ENCODE measurements at places on chromosomes 4 and X.

DNA sequence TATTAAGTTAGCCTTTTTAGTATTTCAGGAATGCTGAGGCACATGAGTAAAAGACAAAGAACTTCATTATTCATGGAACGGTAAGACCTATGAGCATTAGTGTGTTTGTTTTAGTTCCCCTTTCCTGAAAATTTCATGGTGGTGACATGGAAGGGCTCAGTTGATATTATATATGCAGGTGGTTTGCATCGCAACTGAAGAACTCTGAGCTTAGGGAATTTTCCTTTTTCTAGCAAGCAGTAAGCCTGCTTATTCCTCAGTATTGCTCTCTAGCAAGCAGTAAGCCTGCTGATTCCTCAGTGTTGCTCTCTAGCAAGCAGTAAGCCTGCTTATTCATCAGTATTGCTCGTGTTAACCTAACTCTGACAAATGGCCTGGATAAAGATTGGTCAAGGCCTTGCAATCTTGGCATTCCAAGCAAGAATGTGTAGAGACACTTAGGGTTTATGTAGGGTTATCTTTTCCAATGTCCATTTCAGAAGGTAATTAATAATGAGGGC lies 37.7 kb upstream of the MAGEB18 start:
- DNase-seq, result no peak

GRCh38 chr4:102819588-102820365 lies 7.6 kb downstream of the UBE2D3 start:
- no peak for DNase-seq

DNA sequence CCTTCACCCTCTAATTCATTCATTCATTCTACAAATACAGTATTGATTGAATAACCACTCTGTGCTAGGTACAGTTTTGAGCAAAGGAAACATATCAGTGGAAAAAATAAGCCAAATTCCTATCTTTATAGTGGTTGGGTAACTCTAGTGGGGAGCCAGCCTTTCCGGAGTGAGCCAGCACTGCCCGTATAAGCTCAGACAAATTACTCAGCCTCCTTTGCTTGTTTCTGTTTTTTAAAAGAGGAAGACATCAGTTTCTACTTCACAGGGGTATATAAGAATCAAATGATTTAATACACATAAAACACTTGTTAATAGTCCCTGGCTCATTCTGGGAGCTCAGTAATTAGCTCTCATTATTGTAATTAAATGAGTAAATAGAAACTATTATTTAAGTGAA lies 238.2 kb upstream of the MAD2L1 start:
- DNase-seq, result no peak

- DNase-seq, result no peak
These were observed 1.4 kb upstream of the ZNF185 start for GRCh38 chrX:152896450-152896849.

GRCh38 chr4:1215141-1216075 lies 33.5 kb downstream of the CTBP1 start:
- DNase-seq, result no peak

GRCh38 chrX:18041656-18042055 lies 179.0 kb downstream of the BEND2 start:
- no peak for DNase-seq

DNA sequence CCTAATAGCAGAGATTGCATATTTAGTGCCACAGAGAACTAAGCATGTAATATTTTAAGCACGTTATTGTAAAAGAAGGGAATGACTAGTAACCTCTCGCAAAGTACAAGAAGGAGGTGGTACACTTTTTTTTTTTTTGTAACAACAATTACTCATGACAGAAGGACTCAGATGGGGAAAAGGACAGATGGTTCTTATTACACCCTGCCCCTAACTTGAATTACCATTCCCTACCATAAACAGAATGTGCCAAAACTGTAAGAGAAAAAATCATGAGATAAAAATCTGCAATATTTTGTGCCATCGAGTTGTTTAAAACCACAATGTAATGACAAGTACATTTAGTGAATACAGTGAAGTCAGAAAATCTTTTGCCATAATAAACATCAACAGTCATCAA lies 33.0 kb upstream of the RAPGEF2 start:
- peak; percentile 92 for DNase-seq

GRCh38 chr4:849478-850175 lies 23.7 kb upstream of the CPLX1 start:
- DNase-seq, result no peak

DNA sequence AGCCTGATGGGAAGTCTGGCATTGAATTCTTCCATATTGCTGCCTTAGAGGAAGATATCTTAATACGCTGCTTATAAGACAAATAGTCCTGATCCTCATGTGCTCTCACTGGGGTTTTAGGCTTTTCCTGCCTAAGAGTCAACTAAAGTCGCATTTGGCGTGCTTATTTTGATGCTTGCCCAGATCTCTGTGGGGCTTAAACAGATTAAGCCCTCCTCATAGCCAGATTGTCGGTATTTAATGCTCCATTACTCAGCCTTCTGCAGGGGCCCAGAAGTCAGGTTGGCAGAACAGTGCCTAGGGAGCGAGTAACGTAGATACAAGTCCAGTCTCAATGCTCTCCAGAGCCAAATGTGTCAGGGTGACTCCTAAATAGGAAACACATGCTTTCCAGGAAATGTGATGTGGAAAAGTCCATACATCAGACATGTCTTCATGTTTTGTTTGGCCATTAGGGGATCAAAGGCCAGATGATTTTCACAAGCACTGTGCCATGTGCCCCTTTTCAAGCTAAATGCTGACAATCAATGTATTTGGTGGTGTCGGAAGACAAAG lies 262.8 kb downstream of the PRDM5 start:
- no peak for DNase-seq

DNA sequence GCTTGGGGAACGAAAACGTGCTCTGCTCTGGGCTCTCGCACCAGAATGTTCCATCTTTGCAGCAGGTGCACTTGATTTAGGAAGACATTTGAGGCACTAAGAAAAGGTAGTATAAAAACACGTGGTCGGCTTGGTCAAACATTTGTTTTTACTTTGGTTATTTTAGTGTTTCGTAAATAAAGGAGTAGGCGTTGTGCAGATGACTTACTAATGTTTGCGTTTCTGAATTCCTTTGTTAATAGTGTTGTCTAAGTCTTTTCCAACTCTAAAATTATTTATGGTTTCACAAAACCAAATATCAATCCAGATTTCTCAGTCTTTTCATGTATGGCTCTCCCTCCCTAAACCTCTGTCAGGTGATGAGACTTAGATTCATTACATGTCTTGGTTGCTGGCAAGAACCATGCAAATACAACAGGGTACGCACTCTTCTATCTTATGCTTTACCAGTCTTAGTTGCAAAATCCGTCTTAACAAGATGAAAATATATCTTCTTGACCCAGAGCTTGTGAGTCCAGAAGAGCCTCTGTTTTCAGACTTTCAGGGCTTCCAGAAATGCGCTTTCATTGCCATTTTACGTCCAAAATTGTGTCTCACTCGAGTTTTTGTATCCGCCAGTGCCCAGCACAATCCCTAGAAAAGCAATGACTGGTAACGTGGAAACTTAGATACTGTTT lies 686 bp downstream of the MTHFD2L start:
- peak; percentile 10 for DNase-seq

DNA sequence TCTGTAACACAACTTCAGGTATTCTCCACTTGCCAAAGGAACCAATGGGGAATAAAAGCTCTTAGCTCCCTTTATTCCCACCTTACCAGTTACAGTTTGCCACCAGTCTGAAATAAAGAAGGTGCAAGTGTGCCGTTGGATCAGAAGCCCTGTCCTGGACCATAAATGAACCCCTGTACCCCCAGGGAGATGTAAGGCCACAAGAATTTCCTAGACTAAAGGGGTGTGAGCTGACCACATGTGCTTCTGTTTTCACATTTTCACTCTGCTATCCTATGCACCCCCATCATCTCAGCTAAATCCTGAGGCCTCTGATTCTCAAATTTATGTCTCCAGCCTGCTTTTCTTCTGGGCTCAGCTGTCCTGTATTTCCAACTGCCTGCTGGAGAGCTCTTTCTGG lies 221.2 kb downstream of the SPRY1 start:
- no peak for DNase-seq

DNA sequence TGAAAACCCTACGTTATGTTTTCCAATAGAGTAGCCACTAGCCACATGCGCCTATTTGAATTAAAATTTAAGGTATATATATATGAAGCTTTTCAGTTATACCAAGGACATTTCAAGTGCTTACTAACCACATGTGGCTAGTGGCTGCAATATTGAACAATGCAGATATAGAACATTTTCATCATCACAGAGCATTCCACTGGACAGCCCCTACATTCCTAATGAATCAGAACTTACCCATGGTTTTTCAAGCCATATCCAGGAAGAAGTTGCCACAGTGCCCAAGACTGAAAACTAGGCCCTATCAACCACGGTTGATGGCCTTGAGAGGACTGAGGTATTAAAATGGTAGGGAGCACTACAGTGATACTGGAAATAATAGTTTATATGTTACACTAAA lies 29.7 kb downstream of the NEK1 start:
- DNase-seq, result peak; percentile 27

- DNase-seq, result no peak
These were observed 127.2 kb downstream of the CHRNA9 start for GRCh38 chr4:40462326-40462725.

GRCh38 chrX:123854329-123854728 lies 5.5 kb upstream of the XIAP start:
- DNase-seq, result peak; percentile 39

- no peak for DNase-seq
These were observed 83.8 kb upstream of the ZIC3 start for GRCh38 chrX:137482136-137482535.

DNA sequence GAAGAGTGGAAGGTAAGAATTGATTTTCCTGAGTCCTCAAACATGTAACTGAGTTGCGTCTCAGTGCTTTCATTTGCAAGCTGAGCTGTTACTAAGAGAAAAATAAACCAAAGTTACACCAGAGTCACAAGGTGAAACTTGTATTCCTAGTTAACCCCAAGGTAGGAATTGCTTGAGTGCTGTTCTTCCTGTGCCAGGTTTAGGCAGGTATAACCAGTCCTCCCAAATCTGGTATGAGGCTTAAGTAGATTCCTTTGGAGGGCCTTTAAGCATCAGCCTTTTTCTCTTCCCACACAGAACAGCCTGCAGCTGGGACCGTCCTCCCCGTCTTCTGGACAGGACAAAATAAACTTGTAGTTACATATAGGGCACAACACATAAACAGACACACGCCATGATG lies 2.3 kb upstream of the BTC start:
- no peak for DNase-seq

DNA sequence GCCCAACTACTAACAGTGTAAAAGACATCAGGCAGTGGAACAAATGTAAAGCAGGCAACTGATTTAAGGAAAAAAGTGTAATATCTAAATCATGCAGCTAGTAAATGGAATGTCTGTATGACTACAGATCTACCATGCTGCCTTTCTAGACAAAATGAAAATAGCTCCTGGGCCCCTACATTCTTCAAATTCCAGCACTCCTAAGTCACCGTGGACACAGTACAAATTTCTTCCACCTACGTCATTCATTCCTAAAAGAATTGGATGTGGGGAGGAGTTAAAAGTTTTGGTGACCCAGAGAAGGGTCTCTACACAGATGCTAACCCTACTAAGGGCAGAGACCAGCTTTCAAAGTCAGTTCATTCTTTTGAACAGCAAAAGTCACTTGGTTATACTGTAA lies 137.2 kb upstream of the ARHGEF9 start:
- DNase-seq, result peak; percentile 79

- DNase-seq, result no peak
These were observed 105.9 kb upstream of the ZFP42 start for GRCh38 chr4:187889651-187890050.

GRCh38 chrX:124679199-124679598 lies 332.8 kb downstream of the SH2D1A start:
- DNase-seq, result no peak

DNA sequence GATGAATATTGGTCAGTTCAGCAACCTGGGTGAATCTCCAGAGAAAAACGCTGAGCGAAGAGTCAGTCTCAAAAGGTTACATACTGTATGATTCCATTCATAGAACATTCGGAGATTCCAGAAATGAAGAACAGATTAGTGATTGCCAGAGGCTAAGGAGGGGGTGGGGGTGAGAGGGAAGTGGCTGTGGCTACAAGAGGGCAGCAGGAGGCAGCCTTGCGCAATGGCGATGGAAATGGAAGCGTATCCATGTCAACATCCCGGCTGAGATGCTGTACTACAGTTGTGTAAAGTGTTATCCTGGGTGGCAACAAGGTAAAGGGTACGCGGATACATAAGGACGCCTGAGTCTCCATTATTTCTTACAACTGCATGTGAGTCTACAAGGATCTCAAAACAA lies 18.0 kb downstream of the LYAR start:
- DNase-seq, result peak; percentile 13

GRCh38 chr4:74364256-74364651 lies 691 bp upstream of the EREG start:
- no peak for DNase-seq

GRCh38 chrX:133527415-133527814 lies 112.1 kb upstream of the GPC4 start:
- DNase-seq, result no peak

DNA sequence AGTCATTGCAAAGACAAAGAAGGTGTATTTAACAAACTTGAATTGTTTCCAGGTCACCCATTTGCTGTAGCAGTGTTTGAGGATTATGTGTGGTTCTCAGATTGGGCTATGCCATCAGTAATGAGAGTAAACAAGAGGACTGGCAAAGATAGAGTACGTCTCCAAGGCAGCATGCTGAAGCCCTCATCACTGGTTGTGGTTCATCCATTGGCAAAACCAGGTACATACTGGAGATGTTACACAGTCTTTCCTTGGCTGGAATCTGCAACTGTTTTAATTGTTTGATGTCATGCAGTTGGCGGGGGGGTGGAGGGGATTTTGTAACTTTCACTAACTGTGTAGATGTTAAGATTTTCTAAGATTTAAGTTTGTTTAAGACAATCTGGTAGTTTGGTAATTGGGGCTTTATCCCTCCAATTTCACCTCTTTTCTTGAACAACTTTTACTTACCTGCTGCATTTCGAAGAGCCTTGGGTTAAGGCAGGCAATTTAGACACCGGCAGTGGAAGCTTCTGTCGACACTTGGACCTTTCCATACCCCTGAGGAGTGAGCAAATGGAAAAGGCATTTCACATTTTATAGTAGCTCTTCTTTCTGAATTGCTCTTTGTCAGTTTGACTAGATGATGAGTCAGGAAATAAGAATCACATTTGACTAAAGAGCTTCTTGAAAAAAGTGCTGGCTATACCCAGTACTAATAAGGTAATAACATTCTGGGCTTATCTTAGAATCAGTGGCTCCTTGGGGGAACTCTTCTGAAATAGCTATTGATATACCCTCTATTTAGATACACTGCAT lies 67.4 kb downstream of the EGF start:
- DNase-seq, result peak; percentile 71

GRCh38 chr4:138053641-138054301 lies 188.4 kb downstream of the SLC7A11 start:
- DNase-seq, result peak; percentile 86

DNA sequence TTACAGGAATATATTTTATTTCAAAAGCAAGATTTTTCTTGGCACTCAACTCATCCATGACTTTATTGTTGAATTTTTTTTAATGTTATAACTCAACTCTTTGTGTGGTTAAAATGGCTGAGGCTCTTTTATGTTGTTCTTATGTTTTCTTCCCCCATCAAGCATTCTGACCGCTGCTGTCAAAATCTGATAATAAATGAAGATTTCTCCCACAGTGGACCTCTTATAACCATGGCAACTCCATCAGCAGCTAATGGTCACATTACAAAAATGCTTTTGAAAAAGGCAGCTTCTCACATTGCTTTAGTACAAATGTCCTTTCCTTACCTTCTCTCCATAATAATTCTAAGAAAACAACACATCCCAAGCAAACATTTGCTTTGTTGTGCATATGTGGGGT lies 96.0 kb upstream of the ATOH1 start:
- DNase-seq, result no peak

- DNase-seq, result no peak
These were observed 43.2 kb upstream of the PDGFRA start for GRCh38 chr4:54185866-54186265.

Measured in AG10803 (cell line).